Stimulated activated CD8-positive, alpha-beta memory T cell treated with anti-CD3 and anti-CD28 coated beads, Interleukin-7, amount 100 ng/mL, for 48 hours (primary cell): ENCODE measurements at places on chromosomes 13 and 19.

DNA sequence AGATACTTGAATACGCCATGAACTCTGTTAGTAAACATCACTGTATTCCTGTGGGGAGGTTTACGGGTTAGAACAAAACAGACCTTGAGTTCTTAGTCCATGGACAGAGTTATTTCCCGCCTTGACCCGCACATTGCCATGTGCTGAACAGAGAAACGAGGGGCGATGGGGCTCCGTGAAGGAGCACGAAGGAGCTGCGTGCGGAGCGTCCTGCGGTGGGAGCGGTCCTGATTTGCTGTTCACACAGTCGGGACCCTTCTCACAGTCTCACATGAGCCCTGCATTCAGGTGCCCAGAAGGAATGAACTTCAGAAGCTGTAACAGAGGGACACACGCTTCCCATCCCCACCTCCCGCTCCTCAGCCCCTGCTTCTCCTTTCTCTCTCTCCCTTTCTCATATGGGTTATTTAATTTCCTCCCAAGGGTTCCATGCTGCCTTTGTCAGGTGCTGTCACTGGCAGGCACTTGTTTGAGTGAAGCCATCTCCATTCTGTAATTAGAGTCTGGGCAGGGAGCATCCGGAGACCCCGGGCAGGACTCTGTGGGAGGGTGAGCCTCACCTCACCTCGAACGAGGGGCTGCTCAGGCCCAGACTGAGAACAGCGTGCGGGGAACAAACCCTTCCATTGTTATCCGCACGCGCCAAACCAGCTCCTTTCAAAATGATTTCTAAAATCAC, 76.9 kb downstream of the TEX29 start:
- no peak for DNase-seq

- no peak for DNase-seq
Observed at GRCh38 chr13:95233026-95233635, 68.1 kb downstream of the ABCC4 start.

DNA sequence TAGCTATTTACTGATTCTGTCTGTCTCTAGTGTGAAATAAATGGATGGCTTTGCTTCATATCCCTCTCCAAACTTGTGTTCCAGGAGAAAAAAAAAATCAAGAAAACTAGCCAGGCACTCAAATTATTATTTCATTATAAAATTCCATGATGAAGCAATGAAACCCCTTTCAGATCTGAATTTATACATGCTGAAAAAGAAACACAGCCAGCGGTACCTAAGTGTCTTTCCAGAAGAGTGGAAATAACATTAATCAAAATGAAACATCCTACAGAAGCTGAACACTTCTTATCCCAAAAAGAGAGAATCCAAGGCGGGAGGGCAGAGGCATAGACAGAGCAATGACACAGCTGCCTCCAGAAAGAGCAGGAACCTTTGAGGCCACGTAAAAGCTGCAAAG, 15.9 kb downstream of the ENOX1 start:
- DNase-seq, result no peak

DNA sequence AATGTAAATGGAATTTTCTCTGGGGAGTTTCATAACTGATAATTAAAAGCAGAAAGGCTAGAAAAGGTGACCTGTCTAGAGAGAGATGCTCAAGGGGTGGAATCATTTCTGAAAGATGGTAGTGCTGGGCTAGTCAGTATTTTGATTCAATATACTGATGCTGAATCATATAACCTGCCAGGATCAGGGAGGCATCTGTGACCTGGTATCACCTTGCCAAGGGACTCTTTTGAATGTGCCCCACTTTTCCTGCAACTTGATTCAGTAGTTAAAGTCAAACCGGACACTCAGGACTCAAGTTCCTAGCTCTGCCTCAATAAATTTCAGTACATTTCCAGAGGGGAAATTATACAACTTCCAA, 15.8 kb downstream of the LCP1 start:
- DNase-seq, result no peak

GRCh38 chr13:96090240-96091101, 564 bp downstream of the HS6ST3 start:
- no peak for DNase-seq

DNA sequence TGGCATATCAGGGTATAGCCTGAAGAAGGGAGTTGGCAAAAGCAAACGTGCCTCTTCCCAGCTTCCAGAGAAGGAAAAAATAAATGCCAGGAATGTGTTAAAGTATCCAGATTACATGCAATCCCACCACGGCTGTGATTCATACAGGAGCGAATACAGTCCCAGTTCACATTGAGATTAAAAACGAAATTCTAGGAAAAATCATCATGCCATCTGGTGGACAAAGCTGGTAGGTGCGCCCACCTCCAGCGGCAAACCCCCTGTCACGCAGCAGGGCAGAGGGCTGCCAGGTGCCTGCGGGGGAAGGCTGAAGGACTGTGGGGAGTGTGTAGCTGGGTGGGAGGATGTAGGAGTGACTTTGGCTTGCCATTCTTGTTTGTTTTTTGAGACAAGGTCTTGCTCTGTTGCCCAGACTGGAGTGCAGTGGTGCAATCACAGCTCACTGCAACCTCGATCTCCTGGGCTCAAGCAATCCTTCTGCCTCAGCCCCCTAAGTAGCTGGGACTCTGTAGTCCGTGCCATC, 6.4 kb upstream of the DMWD start:
- no peak for DNase-seq

DNA sequence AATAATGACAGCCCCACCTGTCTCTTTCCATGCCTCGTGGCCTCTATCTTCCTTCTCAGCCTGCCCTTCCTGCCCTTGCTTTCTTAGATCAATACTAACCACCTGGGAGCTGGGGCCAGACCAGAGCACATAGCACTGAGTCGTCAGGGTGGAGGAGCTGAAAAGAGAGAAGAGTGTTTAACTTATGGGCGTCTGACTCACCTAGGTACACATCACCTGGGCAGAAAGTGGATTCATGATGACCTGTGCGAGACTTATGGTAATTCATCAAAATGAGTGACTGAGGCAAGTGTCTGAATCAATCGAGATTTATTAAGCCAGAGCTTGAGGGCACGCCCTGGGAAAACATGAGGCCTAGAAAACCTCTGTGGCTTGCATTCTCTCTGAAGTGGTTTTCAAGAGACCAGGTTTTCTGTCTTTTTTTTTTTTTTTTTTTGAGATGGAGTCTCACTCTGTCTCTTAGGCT, 19.2 kb downstream of the CEACAM6 start:
- DNase-seq, result no peak

GRCh38 chr13:97238883-97239282, 16.8 kb downstream of the MBNL2 start:
- no peak for DNase-seq

DNA sequence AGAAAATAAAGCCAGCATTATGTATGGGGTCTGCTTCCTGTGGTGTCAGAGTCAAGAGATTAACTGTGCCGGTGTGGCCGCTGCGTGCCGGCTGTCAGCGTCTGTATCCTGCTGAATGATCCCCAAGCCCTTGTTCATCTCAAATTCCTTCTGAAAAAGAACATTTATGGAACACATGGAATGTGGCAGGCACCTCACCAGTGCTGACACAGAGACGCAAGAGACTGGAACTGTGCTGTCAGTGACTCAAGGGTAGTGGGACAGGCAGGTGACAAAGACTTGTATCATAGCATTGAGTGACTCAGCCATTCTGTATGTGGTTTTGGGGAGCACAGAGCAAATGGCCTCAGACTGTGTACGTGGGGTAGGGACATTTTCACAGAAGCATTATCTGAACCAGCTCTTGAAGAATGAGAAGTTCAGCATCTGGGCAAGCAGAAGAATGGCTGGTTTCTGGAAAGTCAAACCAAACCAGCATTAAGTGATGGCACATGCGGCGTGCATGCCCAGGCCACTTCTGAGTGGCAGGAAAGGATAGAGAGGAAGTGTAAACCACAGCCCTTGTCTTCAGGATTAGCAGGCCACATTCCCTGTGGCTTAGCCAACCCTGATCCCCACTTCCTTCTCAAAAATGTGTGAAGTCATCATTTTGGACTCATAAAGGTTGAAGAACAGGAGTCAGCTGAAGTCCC, 54.0 kb upstream of the IRS2 start:
- DNase-seq, result peak; percentile 22

DNA sequence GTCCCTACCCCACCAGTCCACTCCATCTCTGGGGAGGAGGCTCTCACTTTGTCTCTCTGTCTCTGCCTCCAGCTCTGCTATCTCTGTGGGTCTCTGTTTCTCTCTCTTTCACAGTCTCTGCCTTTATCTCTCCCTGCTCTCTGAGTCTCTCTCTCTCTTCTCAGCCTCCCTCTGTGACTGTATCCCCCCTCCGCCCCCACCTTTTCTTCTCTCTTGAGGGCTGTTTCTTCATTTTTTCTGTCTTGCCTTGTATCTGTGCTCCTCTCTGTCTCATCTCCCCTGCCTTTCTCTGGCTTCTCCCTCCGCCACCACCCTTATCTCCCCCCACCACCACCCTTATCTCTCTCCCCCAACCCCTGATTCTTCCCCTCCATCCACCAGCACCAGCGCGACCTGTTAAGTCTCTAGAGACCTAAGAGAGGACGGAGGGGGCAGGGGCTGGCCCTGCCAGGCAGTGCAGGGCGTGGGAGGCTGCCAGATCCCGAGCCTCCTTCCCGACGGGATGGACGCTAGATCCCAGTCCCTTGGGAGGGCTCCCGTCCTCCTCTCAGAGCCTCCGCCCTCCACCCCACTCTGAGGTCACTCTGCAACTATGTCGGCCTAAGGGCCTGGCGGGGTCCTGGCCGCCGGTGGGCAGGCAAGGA, 1.0 kb downstream of the AXL start:
- no peak for DNase-seq

GRCh38 chr19:2181633-2181997, 17.9 kb downstream of the DOT1L start:
- no peak for DNase-seq

- no peak for DNase-seq
Observed at GRCh38 chr19:39200066-39200802, 3.5 kb downstream of the NCCRP1 start.

GRCh38 chr19:31436121-31436776, 87.0 kb upstream of the TSHZ3 start:
- DNase-seq, result no peak

DNA sequence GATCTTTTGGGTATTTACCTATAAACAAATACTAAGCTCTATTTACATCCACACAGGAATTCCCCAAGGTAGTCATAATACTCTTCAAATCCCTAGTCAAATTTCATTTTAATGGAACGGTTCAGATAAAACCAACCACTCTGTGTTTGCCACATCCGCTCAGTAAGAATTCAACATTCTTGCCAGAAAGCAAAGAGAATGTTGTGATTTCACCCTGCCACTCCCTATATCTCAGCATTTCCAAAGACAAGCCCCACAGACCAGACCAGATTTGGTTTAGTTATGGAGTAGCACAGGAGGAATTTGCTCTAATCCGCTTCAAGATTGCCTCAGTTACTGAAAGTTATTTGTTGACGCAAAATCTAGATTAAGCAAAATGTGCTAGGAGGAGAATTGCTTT, 105.6 kb upstream of the SERP2 start:
- DNase-seq, result no peak

DNA sequence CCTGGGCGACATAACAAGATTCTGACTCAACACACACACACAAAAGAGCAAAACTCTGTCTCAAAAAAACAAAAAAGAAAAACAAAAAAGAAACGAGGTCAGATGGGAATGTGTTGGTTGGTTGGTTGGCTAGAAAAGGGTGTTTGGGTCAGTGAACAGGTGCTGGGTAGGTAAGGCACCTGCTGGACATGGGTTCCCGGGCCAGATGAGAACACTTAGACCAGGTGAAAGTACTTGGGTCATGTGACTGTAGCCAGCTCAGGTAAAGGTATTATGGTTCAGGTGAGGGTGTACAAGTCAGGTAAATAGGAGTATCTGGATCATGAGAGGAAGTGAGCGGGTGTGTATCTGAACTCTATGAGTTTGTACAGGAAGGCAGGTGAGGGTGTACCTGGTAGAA, 14.5 kb upstream of the ZNF414 start:
- DNase-seq, result no peak

GRCh38 chr13:113166681-113167080, 8.2 kb downstream of the PROZ start:
- DNase-seq, result no peak

GRCh38 chr19:56748378-56748777, 76.8 kb upstream of the ZNF835 start:
- no peak for DNase-seq

DNA sequence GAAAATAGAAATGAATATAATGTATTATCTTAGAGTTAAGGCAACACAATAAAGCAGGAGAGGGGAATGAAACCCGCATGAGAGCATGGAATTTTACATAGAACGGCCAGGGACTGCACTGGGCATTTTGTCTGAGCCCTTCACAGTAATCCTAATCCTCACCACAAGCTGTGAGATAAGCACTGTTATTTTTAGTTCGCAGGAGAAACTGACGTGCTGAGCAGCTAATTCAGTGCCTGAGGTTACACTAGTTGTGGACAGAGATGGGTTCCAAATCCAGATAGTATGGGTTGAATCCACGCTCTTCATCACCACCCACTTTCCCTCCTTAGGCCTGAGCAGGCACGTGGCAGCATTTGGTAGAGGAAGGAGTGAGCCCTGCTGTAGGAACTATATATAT, 24.8 kb upstream of the ZNF527 start:
- DNase-seq, result no peak

DNA sequence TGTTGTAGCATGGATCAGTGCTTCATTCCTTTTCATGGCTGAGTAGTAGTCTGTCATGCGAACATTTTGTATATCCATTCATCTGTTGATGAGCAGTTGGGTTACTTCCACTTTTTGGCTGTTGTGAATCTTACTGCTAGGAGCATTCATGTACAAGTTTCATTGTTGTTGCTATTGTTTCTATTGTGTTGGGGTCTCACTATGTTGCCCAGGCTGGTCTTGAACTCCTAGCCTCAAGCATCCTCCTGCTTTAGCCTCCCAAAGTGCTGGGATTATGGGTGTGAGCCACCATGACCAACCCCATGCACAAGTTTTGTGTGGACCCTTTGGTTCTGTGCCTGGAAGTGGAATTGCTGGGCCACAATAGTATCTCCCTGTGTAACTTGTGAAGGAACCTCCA, 15.8 kb downstream of the SLC25A42 start:
- DNase-seq, result no peak

DNA sequence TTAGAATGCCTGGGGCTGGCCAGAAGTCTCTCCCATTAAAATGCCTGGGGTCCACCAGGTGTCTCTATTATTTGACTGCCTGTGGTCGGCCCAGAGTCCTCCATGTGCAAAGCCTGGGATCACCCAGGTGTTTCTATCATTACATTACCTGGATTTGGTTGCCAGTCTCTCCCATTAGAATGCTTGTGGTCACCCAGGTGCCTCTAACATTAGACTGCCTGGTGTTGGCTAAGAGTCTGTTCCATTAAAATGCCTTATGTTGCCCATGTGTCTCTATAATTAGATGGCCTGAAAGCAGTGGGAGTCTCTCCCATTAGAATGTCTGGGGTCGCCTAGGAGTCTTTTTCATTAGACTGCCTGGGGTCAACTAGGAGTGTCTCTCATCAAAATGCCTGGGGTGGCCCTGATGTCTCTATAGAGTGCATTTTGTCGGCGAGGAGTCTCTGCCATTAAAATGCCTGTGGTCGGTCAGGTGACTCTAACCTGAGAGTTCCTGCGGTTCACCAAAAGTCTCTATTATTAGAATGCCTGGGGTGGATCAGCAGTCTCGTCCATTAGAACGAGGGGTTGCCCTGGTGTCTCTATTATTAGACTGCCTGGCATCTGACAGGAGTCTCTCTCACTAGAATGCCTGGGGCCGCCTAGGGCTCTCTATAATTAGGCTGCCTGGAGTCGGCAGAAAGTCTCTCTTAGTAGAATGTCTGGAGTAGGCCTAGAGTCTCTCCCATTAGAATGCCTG, 1540.5 kb downstream of the UQCRFS1 start:
- DNase-seq, result no peak

GRCh38 chr13:49641801-49642291, 13.5 kb downstream of the ARL11 start:
- no peak for DNase-seq

- DNase-seq, result no peak
Observed at GRCh38 chr13:50361282-50361681, 346.0 kb downstream of the KCNRG start.
